ENCODE measurements at places on chromosomes 6 and 20.

- DNase-seq: no peak
These were observed 118.9 kb upstream of the EXOC2 start for GRCh38 chr6:811831-812230.

DNA sequence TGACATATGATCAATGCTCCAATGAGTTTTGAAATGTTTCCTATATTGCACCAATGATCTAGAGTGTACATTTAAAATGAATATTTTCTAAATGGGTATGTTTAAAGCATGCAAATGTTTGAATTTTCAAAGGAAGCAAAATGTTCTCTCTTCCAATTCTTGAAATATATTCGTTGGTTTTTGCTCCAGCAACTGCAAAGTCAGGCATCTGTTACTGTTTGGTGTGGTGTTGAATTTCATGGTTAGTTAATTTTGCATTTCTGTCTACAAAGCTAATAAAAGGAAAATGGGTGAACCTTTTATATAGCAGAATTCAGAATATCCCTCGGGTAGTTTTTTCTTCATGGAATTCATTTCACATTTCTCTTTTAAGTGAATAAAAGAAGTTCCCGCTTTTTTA lies 1018.3 kb downstream of the GRIK2 start:
- no peak for DNase-seq

DNA sequence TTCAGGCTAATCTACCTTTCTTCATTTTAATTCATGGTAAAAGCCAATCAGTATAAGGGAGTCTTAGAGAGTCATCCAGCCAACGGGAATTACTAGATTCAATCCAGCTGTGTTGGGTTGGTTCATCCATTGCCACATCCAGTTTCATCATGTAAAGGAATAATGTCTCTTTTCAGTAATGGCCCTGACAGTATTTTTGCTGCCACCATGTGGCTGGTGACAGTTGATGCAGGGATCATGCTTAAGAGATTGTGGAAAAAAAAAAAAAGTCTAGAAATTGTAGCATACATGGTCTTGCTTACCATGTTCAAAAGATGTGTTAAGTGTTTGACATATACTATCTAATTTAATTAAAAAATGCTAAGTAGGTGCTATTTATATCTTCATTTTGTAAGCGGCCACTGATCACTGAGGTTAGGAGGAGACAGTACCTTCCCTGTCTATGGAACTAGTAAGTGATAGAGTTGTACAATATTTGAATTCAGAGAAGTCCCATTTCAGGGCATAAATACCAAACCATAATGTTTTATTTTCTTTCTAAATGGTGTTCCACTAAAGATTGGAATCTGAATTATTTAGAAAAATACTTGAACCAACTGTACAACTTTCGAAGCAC lies 135.9 kb downstream of the KHDRBS2 start:
- DNase-seq: no peak

DNA sequence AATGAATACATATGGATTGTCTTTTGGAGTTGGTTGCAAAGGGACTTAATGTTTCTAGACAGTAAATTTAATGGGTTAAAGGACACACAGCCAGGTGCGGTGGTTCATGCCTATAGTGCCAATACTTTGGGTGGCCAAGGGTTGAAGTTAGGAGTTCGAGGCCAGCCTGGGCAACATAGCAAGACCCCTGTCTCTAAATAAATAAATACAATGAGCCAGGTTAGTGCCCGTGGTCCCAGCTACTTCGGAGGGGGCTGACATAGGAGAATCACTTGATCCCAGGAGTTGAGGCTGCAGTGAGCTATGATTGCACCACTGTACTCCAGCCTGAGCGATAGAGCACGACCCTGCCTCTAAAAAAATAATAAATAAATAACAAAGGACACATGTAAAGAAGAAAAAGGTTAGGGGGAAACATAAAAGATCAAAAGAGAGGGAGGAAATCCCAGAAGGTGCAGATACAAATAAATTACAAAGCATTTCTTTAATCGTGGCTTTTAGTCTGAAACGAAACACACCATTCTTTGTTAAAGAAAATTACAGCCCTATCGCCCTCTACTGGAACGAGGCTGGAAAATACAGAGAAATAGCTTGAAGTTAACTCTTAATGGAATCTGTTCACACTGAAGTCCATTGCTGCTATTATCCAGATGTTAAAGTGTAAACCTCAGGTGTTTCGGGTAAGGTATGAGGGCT lies 42.6 kb upstream of the SCML4 start:
- DNase-seq: no peak

- DNase-seq: no peak
These were observed 55.9 kb upstream of the HDDC2 start for GRCh38 chr6:125357515-125358256.

- no peak for DNase-seq
These were observed 76.1 kb downstream of the PAX1 start for GRCh38 chr20:21781446-21782075.

GRCh38 chr6:161215876-161216615 lies 57.8 kb downstream of the AGPAT4 start:
- no peak for DNase-seq

- no peak for DNase-seq
These were observed 88.3 kb upstream of the HTR1E start for GRCh38 chr6:86848986-86849385.

DNA sequence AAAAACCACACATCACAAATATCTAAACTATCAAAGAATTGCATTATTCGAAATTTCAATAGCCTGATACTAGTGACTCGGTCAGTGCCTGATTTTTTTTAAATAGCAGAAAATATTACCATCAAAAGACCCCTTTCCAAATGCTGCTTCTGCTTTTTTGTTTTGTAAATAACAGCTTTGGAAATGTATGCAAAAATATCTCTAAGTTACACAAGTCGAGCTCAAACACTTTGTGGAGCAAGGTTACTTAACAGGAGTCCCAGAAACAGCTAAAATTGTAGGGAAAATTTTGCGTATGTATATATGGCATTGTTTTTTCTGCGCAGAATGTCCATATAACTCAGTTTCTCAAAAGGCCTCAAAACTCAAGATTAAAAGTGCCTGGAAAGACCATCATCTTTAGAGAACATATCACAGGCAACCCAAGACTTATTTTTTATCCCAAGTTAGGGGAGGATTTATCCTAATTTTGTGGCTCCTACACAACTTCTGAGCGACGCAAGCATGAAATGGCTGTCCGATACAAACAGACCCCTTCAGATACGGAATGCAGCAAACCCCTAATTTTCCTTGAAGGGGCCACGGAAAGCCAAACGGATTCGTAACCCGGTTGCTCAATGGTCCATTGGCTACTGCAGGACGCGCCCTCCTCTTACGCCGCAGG lies 1.3 kb downstream of the CEP85L start:
- no peak for DNase-seq

DNA sequence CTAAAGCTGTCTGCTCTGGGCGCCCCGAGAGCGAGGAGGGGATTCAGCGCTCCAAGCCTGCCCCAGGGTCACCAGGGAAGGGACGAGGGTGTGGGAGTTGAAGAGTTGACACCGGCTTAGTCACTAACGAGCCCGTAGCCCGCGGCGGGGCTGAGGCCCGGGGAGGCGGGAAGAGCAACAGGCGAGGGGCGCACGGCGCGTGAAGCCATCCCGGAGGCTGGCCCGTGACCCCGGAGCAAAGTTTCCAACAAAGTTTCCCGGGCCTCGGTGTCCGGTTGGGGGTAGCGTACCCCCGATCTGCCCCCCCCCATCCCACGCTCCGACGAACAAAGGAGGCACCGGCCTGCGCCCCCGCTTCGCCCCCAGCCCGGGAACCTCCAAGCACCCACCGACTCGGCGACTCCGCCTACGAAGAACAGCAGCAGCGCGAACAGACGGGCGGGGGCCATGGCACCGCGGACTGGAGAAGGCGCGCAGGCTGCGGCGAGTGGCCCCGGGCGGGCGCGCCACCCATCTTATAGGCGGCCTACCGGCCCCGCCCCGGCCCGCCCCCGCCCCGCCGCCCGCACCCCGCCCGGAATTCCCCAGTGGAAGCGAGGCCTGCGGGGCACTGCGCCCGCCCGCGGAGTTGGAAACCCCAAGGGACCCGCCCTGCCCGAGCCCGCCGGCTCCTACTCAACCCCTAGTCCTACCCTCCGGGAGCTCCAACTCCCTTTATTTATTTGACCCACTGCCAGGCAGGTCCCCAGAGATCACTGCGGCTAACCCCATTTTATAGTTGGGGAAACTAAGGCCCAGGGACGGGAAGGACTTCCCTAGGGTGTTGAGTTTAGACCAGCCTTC lies at the start of gene SDC4:
Gene SDC4, minus strand, starts transcription at position 489 of the 843 bp plus-strand sequence. Its CDS starts 40 bp downstream, at position 449.
- DNase-seq: no peak

DNA sequence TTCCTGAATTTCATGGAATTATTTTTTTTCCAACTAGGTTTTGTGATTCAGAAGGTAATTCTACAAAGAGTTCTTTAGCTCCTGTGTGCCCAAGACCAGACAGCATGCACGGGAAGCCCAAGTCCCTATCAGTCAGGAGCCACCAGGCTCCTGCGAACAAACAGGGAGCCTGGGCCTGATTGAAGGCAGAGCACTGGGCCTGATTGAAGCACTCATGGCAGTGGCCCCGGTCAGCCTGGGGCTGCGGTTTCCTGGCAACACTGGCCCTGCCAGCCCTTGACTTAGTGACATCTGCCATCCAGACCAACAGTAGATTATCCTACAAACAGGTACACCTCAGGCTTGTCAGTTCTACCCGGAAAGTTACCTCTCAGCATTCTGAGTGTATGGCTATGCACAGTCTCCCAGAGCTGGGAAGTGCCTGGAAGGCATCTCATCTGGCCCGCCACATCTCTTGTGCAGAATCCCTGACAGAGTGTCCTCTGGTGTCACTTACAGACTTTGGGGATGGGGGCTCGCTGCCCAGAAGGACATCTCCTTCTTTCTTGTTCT lies 133.8 kb downstream of the VEGFA start:
- DNase-seq: no peak

DNA sequence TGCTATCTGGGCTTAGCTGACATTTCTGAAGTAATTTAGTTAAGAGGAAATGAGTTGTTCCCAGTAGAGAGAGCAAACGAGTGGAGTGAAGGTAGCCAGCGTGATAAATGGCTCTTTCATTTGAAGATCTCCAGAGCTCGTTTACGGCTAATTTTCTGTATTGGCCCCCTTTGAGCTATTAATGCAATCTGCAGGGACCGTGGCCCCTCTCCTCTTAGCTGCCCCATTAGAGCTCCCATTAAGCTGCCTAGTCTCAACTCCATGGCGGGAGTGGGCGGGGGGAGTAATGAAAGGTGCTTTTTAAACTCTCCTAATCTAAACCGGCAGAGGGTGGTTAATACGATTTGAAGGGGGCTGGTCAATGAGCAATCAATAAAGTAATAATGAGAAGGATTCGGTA lies 12.5 kb downstream of the TFAP2B start:
- no peak for DNase-seq

GRCh38 chr6:161424421-161424820 lies 150.6 kb upstream of the AGPAT4 start:
- DNase-seq: no peak

GRCh38 chr6:32936239-32937152 lies 4.3 kb downstream of the HLA-DMB start:
- no peak for DNase-seq

GRCh38 chr6:160042788-160043301 lies 74.0 kb downstream of the IGF2R start:
- no peak for DNase-seq

DNA sequence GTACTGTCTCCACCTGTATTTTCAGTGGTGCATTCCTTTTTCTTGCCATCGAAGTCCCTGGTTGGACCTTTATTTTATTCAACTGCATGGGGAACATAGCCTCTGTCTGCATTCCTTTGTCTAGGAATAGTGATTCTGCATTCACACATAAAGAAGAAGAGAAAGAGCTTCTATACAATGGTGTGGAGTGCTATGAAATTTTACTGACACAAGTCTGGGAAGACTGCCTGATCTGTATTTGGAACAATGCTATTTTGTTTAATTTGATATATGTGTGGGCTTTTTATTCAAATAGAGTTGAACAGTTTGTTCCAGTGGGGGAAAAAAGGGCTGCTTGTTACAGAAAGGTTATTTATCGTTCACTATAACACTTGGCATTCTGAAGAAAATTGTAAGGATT lies 375.7 kb upstream of the POU3F2 start:
- no peak for DNase-seq

DNA sequence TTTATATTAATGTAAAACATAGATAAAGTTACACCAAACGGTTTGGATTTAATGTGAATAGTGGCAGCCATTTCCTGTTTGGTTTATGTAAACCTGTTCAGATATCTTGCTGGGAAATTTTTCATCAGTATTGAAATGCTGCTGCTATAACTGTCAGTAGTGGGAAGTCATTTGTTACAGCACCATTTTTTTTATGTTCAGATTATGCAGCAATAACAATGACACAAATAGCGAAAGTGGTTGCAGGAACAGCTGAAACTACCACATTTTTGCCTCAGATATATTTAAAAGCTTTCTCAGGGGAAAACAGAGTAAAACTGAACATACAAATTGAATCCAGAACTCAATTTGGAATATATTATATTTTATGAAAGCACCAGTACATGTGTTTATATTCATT lies 128.8 kb upstream of the SIM1 start:
- no peak for DNase-seq

Measured in AG04449 (cell line).